ENCODE measurements at places on chromosomes 7 and 10.

DNA sequence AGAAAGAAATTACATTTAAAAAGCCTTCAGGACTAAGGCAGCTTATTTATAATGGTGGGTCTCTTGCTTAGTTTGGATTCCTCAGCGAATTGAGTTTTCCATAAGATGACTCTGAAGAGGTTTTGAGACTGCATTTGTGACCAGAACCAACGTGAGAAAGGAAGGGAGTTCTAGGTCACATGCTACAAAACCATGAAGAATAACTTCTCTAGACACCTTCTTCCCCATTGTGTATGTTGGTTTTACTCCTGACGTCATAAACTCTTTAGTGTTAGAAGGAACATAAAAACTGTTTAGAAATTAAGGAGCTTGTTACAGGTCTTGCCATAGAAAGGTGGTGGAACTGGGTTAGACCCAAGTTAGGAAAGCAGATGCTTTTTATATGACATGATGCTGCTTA is 11.1 kb downstream of the PTPN12 start:
- no peak for DNase-seq

DNA sequence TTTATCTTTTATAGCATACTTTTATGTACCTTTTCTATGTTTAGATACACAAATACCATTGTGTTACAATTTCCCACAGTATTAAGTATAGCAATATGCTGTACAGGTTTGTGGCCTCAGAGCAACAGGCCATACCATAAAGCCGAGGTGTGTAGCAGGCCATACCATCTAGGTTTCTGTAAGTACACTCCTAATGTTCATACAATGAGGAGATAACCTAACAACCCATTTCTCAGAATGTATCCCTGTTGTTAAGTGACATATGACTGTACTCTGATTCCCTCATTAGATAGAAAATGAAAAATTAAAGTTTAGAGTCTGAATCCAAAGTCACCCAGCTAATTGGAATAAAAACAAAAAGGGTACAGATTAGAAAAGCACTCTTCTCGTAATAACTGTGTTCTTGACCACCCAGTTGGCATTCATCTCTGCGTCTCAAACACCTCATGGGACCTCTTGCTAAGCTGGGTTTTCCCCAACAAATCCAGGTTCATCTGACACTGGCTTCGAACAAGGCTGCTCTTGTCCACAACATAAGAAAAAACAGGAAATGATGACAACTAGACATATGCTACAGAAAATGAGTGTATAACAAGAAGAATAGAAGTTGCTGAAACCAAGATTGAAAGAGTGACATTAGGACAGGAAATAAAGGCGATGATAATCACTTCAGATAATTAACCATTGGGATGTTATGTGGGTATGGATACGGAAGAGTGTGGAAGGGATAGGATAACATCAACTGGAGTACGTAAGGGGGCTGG is 1.4 kb downstream of the NDUFB8 start:
- no peak for DNase-seq

DNA sequence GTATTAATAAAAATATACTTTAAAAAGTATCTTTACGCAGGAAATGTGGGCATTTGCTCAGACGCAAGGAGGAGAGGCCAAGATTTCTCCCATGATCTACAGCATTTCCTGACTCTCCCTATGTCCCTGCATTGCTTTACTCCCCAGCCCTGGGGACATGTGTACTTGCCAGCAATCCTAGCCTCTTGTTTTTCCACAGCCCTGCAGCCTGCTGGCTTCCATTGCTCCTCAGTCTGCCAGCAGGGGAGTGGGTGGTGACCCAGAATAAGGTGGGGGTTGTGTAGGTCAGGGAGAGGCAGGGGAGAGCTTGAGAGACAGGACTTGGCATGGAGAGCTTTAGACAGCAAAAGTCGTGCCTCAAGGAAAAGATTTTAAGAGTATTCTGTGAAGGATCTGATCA is 307.7 kb downstream of the CDK14 start:
- no peak for DNase-seq

GRCh38 chr7:20441346-20441745 is 110.6 kb downstream of the ITGB8 start:
- no peak for DNase-seq

GRCh38 chr10:123958241-123958640 is 66.6 kb upstream of the CPXM2 start:
- DNase-seq = no peak

DNA sequence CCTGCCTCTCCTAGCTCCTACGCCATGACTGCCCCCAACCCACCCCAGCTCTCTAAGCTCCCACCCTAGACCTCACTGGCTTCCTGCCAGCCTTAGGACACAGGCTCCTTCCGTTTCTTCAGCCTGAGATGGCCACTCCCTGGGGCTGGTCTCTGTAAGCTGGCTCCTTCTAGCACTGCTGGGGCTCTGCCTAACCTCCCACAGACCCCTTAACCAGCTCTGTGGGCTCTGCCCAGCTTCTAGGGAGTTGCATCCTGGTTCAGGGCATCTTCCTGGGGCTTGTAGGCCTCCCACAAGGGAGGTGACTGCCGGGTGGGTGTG is 478.6 kb upstream of the KLF6 start:
- DNase-seq = no peak

- no peak for DNase-seq
Observed at GRCh38 chr10:60607372-60607771, 170.9 kb upstream of the CDK1 start.
